ENCODE measurements at places on chromosomes 3 and 15.

- no peak for DNase-seq
These were observed 634.6 kb downstream of the IGSF11 start for GRCh38 chr3:118400086-118400485.

GRCh38 chr3:16743276-16743675 is 138.1 kb upstream of the DAZL start:
- DNase-seq = no peak

DNA sequence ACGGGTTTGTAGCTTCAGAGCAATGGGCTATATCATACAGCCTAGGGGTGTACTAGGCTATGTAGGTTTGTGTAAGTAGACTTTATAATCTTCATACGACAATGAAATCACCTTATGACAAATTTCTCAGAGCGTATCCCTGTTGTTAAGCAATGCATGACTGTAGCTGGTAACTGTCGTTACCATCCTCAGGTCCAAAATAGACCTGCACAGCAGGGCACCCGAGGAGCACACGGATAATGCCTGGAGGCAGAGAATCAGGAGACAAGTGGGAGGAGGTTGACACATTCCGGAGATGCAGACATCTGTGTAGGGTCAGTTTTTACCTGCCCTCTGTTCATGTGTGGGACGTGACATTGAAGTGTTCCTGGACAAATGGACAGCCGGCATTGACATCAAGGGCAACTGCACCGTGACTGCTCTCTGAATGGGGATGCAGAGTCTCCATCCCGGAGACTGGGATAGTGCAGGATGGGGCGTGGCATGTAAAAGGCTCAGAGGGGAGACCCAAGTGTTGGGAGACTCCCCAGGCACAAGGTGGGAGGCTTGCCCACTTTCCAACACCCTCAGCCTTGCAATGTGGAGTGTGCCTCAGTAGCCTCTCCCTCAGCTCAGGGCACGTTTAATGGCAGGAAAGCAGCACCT is 45.9 kb upstream of the PGPEP1L start:
- DNase-seq = no peak

DNA sequence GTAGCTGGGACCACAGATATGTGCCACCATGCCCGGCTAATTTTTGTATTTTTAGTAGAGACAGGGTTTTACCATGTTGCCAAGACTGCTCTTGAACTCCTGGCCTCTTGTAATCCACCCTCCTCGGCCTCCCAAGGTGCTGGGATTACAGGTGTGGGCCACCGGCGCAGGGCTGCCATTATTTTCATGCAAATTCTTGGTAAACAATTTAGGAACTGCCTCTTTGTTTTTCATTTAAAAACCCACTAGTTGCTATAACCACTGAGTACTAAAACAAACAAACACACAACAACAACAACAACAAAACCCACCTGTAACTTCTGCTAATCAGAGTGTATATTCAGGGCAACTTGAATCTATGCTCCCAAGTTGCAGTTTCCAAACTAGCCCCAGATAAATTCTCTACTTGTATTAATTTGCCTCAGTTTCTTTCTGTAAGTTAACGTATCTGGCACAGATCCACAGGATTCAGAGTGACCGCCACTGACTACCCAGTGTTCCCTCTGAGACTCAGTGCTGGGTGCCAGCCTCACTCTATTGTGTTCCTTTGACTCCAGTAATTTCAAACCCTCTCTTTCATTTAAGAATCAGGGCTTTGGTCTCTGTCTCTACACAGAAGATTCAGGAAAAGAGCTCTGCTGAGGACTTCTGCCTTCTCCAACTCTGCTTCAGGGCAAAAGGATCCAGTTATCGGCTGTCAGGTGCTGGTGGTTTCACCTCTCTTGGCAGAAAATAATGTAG is 18.6 kb upstream of the ZNF710 start:
- no peak for DNase-seq

GRCh38 chr3:94615275-94616065 is 552.6 kb downstream of the NSUN3 start:
- DNase-seq = no peak

DNA sequence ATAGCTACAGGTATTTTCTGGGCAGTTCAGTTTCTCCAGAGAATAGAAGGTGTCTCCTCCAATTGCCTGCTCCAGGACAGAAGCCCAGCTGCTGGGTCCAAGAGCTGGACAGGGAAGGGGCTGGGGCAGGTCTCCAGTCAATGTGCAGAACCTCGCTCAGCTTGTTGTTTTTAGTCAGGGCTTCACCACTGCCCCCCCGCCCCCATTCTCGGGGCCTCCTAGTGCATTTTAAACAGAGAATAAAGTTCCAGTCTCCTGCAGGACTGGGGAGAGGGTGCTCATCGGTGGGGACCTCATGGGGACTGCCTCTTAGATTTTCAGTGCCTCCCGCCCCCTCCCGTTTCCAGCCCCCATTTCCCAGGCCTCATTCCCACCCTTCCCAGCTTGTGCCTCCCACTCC is 216.6 kb downstream of the XXYLT1 start:
- DNase-seq = no peak

- DNase-seq = no peak
These were observed 816.3 kb upstream of the SEMA6D start for GRCh38 chr15:46901001-46901400.

GRCh38 chr3:54591157-54591556 is 336.7 kb downstream of the LRTM1 start:
- no peak for DNase-seq

GRCh38 chr15:80573606-80574005 is 121.5 kb upstream of the ABHD17C start:
- no peak for DNase-seq

GRCh38 chr3:123636431-123636841 is 51.6 kb upstream of the HACD2 start:
- peak; percentile 28 for DNase-seq

GRCh38 chr15:74825866-74826265 is 561 bp upstream of the CPLX3 start:
- no peak for DNase-seq

DNA sequence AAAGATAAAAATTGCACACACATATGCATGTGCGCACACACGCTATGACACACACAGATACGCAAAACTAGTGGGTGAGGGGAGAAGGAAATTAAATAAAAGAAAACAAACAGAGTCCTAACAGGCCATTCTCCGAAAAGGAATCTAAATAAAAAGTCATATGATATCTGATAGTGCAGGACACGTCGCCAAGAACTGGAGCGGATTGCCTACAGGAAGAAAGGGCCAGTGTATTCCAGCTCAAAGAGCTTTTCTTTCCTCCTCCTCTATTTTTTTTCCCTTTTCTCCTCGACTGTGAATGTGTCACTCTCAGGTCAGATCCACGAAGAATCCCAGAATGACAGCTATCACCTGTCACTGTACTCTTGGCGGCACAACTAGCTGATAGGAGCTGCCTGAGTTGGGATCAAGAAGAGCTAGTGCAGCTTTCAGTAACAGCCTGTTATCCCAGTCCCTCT is 157.8 kb downstream of the TIGIT start:
- peak; percentile 87 for DNase-seq

GRCh38 chr3:140469491-140469890 is 208.4 kb upstream of the TRIM42 start:
- DNase-seq = no peak

Data from NCI-H2029 treated with DMSO at 0.1 percent for 48 hours (cell line).